Epithelial cell of prostate (primary cell): ENCODE measurements at places on chromosomes 11 and 22.

- DNase-seq, result no peak
Measured at GRCh38 chr11:28289444-28289843, 181.3 kb downstream of the METTL15 start.

- no peak for DNase-seq
Measured at GRCh38 chr22:47445212-47445611, 682.8 kb downstream of the TBC1D22A start.

DNA sequence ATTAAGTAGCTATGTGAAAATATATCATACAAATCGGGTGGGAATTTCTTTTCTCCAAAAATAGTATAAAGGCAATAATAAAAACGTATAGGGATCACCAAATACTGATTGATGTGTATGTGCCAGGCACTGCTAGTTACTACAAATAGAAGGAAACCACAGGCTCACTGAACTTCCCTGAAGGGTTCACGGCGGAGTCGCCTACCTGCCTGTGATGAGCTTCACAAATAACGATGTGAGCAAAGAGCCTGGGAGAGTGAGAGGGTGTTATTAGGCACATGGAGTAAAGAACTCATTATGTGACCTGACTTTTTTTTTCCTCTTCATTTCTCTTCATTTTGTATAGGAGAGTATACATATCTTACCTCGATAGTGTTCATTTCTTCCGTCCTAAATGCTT, 36.0 kb upstream of the L3MBTL2 start:
- no peak for DNase-seq

DNA sequence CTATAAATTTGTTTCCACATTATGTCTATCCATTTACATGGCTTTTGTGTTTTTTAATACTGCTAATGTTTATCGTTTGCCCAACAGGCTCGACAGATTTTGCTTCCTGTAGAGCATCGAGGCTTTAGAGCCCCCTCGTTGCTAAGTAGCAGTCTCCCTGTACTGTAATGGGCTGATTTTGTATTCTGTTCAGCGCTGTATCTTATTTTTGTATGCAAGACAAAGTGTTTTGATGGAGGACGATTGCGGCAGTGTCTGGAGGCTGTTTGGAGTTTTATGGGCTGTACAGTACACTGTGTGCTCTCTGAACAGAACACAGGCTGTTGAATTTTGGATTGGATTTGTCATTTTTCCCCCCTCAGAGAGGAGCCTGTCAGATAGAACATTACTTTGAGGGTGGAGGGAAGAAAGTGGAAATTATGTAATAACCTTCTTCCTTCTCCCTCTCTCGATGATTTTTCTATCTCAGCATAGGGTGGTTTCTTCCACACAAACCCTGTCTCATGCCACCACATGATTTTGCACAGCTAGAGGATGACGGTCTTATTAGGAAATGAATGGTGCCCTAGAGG, 104.4 kb downstream of the ZBTB16 start:
- DNase-seq, result no peak

DNA sequence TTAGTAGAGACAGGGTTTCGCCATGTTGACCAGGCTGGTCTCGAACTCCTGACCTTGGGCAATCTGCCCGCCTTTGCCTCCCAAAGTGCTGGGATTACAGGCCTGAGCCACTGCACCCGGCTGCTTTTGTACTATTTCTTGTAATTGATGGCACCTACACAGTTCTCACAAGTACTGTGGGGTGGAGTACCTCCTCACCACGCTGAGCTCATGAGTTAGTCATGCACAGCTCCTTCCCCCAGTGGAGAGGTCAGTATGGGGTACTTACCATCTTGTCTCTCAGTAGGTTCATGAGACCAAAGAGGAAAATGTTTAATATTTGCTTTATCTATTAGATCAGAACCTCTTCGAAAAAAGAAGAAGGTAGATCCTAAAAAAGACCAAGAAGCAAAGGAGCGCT, 2.1 kb downstream of the MRPL40 start:
- no peak for DNase-seq

- DNase-seq, result no peak
Measured at GRCh38 chr22:46846832-46847355, 84.4 kb downstream of the TBC1D22A start.

GRCh38 chr11:73478737-73479347, 102.6 kb downstream of the RELT start:
- DNase-seq, result no peak

GRCh38 chr11:93500759-93501158, 42.4 kb downstream of the SMCO4 start:
- no peak for DNase-seq

- no peak for DNase-seq
Measured at GRCh38 chr22:43317239-43317638, 25.9 kb downstream of the SCUBE1 start.

GRCh38 chr11:19436932-19437331, 196.2 kb upstream of the E2F8 start:
- DNase-seq, result no peak

DNA sequence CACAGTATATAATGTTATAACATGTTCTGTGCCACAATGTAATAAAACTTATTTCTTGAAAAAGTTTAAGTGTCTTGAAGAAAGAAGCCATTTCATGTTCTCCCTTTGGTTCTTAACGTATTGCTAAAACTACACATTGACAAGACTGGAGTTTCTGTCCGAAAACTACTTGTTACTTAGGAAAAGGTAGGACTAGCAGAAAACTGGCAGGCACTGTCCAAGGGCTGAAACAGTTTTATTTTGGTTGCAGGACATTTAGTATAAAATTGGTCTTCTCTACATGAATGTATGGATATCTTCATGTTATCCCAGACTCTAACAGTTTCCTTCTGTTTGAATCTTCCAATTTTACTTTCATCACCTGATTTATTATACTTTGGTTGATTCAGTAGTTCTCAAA, 1027.1 kb downstream of the LRRC4C start:
- no peak for DNase-seq

DNA sequence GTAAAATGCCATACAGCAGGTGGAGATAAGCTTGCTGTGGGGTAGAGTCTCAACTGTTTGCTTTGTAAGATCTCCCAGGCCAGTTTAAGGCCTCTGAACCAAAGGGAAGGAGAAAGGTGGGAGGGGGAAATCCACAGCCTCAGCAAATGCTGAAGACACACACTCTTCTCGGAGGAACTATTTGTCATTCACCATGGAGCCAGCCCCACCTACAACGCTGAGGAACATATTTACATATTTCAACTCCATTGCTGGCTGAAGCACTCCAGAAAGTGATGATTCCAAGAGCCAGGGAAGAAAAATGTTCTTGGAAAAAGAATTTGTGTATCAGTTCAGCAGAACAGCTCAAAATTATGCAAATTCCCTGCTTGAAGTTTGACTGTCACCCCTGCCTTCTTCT, 6.5 kb downstream of the TENM4 start:
- no peak for DNase-seq
